ENCODE measurements at places on chromosomes 2 and 18.

DNA sequence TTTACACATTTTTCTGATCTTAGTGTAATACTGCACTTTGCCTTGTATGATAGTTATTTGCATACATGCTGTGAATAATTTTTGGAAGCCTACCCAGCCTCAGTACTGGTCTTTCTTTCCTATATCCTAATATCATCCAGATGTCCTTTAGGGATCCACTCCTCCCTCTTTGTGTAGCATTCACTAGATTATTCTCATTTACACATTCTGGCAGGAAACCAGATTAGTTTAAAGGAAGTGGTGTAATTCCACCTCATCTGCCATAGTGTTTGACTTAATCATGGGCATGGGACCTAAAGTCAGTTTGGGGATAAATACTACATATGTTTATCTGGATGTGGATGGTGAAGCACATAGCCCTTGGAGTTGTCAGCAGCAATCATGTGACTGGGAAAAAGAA, 444.9 kb upstream of the MAP2 start:
- no peak for DNase-seq

DNA sequence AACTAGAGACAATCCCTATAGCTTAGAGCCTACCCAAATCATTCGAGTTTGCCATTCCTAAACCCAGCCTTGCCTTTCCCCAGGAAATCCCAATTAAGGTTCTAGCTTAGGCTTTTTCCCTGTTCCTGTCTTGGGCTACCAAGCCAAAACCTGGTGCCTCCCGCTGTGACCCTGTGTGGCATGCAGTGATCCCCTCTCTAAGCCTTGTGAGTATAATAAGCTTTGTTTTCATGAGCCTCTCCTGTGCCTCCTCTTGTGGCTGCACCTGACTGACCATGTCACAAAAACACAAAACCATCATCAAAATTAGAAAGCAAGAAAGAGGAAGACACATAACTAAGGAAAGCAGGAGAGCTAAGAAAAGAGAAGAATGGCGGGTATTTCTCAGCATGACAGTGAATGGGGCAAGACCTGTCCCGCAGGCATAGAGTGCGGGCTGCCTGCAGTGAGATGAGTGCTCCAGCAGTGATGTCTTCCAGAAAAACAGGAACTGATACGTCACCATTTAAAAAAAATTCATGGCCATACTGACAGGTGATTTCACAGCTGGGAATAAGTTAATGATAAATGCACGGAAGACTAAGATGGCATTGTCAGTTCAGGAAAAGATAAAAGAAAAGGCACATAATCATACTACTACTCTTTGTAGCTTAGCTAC, 9.2 kb upstream of the PAIP2B start:
- no peak for DNase-seq

- DNase-seq: no peak
These were observed 713.2 kb upstream of the GYPC start for GRCh38 chr2:125942585-125943424.

DNA sequence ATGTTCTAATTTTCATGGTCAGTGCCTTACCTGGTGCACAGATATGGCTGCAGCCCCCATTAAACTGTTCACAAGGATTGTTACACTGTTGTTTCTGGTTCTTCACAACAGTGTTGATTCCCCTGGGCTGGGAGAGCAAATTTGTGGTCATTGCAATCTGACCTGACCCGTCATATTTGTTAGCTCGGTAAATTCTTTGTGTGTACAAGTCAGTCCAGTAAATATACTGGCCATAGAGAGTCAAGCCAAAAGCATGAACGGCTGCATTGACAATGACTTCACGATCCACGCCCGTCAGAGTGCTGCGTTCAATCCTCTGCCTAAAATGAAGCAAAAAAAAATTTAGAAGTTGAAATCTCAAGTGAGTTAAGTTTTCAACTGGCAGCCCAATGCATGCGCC, 134.6 kb downstream of the DHRS9 start:
- DNase-seq: no peak

GRCh38 chr2:64424416-64424987, 29.5 kb upstream of the LGALSL start:
- no peak for DNase-seq
